Immature natural killer cell (primary cell): ENCODE measurements at places on chromosomes 3 and 15.

GRCh38 chr3:141335531-141336061 lies 32.7 kb upstream of the ZBTB38 start:
- DNase-seq, result no peak

DNA sequence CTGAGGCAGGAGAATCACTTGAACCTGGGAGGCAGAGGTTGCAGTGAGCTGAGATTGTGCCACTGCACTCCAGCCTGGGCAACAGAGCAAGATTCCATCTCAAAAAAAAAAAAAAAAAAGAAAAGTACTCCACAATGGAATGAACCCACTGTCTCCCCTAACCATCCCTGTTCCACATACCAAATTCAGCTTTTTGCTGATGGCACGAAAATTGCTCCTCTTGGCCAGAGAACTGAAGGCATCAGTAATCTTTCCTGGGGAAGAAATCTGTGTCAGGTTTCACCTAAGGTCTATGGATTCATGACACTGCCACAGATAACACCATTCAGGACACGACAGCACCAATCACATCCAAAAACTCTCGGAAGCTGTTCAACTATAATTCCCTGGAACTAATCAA lies 6.9 kb upstream of the PRC1 start:
- DNase-seq, result no peak

DNA sequence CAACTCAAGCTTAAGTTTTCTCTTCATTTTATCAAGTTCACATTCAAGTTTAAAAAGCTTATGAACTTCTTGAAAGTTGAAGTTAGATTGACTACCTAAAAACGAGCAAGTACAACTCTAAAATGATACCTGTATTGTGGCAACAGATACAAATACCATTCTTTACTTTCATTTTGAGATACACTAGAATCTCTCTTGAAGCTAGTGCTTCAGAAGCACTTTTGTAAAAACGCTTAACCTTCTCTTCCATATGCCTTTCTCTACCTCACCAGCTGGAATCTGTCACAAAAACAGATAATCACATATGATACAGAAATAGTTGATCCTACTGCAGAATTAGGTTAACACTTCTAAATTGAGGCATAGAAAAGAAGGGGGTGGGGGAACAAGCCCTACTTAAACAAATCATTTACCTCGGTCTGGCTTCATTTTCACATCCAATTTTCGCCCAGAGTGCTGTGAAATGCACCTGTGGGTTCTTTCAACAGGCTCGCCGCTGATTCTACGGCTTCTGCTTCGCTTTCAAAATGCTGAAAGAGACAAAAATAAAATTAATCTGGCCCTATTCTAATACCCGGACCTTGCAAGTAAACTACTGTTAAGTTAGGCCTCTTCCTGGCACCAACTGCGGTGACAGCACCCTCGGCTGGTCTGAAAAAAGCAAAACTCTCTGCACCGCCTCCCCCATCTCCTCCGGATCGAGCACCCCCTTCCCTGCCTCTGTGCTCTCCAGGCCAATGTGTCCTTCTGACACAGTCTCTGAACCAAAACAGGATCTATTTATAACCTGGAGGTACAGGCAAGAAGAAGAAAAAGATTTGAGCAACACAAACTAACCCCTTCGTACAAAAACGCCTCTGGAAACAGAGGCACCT lies 1.4 kb downstream of the ATOSA start:
- DNase-seq, result peak; percentile 58

- DNase-seq, result no peak
Measured at GRCh38 chr15:53843166-53843565, 83.7 kb upstream of the WDR72 start.

- no peak for DNase-seq
Measured at GRCh38 chr15:66401130-66402021, 14.7 kb downstream of the MAP2K1 start.

DNA sequence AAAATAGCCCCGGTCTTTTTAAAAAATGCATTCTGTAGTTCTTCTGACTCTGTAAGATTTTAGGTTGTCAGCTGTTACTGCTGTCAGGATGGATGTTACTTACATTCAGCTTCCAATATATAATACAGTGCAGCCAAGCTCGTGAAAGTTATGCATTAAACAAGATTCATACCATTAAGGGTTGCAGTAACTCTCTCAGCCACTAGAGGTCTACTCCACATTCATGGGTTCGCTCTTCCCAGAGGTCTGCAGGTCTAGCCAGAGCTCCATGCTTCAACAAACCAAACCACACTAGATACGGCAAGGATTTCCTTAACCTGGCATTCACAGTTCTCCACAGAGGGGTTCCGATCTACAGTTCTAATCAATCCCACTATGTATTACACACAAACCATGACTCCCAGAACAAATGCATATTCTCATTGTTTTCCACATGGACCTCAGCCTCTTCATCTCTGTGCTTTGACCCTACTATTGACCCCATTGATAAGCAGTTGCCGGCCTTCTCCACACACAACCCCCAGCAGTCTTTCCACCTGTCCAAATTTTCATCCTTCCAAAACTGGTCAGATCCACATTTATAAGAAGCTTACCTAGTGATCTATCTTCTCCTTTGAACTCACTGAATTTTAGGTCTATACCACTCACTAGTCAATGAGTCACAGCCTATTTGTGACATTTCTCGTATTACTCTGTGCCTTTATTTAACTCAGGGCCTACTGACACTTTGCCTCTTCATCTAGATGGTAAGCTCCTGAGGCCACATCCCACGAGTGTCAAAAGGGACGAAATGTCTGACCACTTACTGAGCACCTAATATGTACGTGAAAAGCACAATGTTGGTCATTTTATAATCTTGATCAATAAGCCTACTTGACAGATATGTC lies 33.7 kb downstream of the RORA start:
- DNase-seq, result peak; percentile 5

- no peak for DNase-seq
Measured at GRCh38 chr3:39502838-39503145, 35.3 kb downstream of the MOBP start.
